Muscle of back (tissue), 13 donors: ENCODE measurements at places on chromosomes 16 and 17. TPM values are rescaled to one million over a fixed set of nuclear protein-coding genes. Genes with fewer than 3 reads are reported as not detected.

The STH gene
- polyA plus RNA-seq: not detected

DNA sequence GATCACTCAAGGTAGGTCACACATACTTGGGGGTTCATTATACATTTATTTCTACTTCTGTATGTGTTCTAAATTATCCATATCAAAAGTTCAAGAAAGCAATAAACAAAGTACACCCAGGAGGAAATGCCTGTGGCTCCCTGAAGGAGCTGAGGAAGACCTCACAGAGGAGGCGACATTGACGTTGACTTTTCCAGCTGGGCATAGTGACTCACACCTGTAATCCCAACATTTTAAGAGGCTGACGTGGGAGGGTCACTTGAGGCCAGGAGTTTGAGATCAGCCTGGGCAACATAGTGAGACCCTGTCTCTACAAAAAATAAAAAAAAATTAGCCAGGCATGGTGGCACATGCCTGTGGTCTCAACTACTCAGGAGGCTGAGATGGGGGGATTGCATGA, 16.3 kb downstream of the ITGAD start:
- no peak for DNase-seq

GRCh38 chr16:71807905-71808592, 585 bp downstream of the AP1G1 start:
- DNase-seq: no peak

The WNT9B gene
- polyA plus RNA-seq: 0.13 TPM

DNA sequence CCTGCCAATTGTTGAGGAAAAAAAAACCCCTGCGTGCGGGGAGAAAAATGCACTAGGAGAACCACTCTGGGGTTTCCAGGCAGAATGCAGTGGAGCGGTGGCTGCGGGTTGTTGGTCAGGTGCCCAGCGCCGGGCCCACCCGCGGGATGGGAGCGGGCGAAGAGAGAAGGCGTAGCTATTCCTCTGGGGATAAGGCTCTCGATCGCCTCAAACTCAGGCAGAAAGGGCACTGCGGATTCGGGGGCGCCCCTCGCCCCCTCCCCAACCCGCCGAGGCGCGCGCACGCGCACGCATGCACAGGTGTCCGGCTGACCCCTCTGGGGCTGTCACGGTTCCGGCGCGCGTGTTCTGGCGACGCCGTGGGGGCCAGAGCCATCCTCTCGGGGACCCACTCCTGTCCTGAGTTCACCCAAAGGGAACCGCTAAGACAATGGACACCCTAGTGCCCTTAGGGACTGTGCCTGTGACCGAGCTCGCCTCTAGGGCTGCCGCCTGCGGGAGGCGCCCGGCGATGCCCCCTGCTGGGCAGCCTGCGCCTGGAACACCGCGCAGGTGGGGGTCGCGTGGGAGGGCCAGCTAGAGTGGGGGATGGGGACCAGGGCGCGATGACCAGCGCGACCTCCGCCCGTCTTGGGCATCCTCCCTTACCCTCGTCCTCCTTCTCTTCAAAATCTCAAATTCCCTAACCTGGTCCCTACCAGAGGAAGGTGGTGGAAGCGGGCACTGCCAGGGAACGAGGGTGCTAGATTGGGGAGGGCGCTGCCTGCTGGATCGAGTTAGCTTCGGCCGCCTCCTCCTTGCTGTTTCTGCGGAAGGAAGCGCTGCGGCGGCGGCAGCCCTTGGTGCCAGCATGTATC, 14.4 kb upstream of the CBX8 start:
- peak; percentile 42 for DNase-seq

DNA sequence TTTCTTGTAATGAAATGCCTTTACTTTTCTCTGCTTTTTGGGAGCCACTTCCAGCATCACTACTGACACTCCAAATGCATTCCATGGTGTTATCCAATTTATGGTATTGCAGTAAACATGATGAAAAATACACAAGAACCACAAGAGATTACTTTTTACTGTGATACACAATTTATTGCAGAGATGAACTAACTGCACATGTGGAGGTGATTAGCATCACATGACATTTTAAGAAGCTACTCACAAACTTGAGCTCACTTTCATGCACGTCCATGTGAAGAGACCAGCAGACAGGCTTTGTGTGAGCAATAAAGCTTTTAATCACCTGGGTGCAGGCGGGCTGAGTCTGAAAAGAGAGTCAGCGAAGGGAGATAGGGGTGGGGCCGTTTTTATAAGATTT, 780.5 kb upstream of the GOT2 start:
- DNase-seq: no peak

The FBXW10 gene
- polyA plus RNA-seq: not detected
